Left ventricle myocardium inferior (tissue), 1 donor: ENCODE measurements at places on chromosomes 1 and 21. TPM values are rescaled to one million over a fixed set of nuclear protein-coding genes. Genes with fewer than 3 reads are reported as not detected.

Gene CELA3A
- not detected for total RNA-seq

Gene IL20
- not detected for total RNA-seq

Gene OR10Z1
- total RNA-seq: not detected

Gene NOS1AP
- total RNA-seq: 6.2 TPM

Gene AMY1A
- total RNA-seq: not detected

Gene C1orf141
- total RNA-seq: not detected

DNA sequence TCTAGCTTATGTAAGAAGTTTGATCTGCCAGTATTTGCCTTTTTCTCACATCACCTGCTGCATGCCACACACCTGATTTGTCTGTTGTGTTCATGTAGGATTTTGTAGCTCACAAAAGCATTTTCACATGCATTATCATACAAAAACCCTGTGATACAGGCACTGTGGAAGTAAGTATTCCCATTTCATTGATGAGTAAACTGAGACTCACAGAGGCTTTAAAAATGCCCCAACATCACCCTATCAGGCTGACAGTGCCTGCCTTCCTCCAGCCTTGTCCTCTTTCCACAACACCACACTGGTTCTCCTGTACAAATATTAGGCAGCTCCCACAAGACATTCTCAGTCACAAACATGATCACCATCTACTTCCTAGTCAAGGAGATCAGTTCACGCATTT, 85.9 kb upstream of the UBE2U start:
- H3K27me3 ChIP-seq: no peaks in the 10 kb centered on the region
- peaks cover 14% of the 10 kb centered on the region for H3K4me1 ChIP-seq
- no peaks in the 10 kb centered on the region for H3K36me3 ChIP-seq
- DNase-seq: no peak
- no peak overlapping the region for H3K4me3 ChIP-seq
- H3K27ac ChIP-seq: no peak overlapping the region

GRCh38 chr1:108951242-108951641, 12.0 kb downstream of the CLCC1 start:
- H3K36me3 ChIP-seq: peaks cover 20% of the 10 kb centered on the region
- no peaks in the 10 kb centered on the region for H3K27me3 ChIP-seq
- DNase-seq: no peak

DNA sequence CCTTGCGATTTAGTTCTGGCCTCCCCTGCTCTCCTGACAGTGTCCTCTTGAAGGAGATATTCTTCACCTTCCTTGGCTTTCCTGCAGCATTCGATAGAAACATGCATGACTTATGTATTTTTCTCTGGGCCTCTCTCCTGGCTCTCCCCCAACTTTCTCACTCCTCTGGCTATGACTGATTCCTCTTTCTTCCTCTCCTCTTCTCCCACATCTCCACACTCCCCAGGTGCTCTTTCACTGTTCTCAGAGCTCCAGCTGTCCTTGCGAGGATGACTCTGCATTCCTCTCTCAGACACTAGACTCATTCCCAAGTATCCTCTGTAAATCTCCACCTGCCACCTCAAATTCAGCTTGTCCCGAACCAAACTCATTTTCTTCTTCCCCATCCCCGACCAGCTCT, 18.0 kb downstream of the LRRC42 start:
- H3K27me3 ChIP-seq: no peaks in the 10 kb centered on the region
- no peak for DNase-seq
- H3K4me1 ChIP-seq: no peaks in the 10 kb centered on the region
- H3K36me3 ChIP-seq: peaks cover 89% of the 10 kb centered on the region
- no peak overlapping the region for H3K27ac ChIP-seq
- H3K4me3 ChIP-seq: no peak overlapping the region

- H3K27ac ChIP-seq: no peak overlapping the region
- H3K36me3 ChIP-seq: peaks cover 91% of the 10 kb centered on the region
- no peaks in the 10 kb centered on the region for H3K27me3 ChIP-seq
- H3K4me1 ChIP-seq: peaks cover 20% of the 10 kb centered on the region
- H3K4me3 ChIP-seq: no peak overlapping the region
- DNase-seq: no peak
Measured at GRCh38 chr1:23362218-23362713, 7.4 kb downstream of the ZNF436 start.

DNA sequence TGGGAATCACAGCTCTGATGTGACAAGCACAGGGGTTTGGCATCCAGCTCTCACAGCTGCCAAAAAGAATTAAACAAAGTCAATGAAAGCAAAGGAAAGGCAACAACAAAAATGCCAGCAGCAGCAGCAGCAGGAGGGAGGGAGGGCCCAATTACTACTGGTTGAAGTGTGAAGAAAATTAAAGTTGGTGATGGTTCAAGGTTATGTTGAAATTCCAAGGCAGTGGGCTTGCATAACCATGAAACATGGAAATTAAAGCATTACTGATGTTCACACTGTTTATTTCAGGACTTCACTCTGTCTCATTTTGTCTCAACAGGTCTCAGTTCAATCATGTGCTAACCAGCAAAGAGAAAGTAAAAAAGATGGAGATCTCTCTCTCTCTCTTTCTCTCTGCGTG, 220.3 kb upstream of the LYPLAL1 start:
- no peak for DNase-seq
- no peak overlapping the region for H3K27ac ChIP-seq
- H3K27me3 ChIP-seq: no peaks in the 10 kb centered on the region
- no peaks in the 10 kb centered on the region for H3K4me1 ChIP-seq
- H3K36me3 ChIP-seq: no peaks in the 10 kb centered on the region

DNA sequence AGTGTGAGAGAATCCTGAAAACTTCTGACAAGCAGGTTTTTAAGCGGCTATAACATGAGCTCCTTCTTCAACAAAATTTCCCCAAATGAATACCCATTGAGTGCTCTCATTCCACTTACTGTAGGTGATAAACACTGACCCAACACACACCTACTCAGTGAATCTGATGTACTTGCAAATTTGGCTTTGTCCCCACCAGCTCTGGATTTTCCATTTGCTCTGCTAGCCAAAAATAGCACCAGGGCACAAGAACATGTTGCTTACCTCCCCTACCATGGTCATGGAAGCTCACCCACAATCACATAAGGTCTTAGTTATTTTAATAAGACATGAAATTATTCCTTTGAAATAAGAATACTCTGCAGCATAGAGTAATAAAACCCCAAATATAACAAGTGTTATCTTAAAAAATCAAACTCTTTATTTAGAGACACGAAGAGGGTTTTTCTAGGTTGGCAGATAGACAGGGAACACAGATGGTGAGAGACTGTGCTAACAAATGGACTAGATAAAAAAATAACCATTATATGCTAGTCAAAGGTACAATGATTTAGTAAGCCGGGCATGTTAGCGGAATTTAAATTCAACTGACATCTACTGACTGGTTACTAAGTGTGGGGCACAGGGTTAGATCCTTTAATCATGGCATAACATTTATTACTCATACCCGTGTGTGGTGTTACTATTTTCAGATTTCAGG, 291.9 kb downstream of the KCNH1 start:
- H3K36me3 ChIP-seq: no peaks in the 10 kb centered on the region
- H3K27ac ChIP-seq: no peak overlapping the region
- H3K4me3 ChIP-seq: no peak overlapping the region
- H3K4me1 ChIP-seq: peaks cover 3% of the 10 kb centered on the region
- DNase-seq: no peak

- H3K36me3 ChIP-seq: no peaks in the 10 kb centered on the region
- H3K4me3 ChIP-seq: no peak overlapping the region
- no peak overlapping the region for H3K27ac ChIP-seq
- H3K27me3 ChIP-seq: no peaks in the 10 kb centered on the region
- H3K4me1 ChIP-seq: peaks cover 36% of the 10 kb centered on the region
- no peak for DNase-seq
Measured at GRCh38 chr1:235266325-235266724, 61.7 kb downstream of the ARID4B start.

DNA sequence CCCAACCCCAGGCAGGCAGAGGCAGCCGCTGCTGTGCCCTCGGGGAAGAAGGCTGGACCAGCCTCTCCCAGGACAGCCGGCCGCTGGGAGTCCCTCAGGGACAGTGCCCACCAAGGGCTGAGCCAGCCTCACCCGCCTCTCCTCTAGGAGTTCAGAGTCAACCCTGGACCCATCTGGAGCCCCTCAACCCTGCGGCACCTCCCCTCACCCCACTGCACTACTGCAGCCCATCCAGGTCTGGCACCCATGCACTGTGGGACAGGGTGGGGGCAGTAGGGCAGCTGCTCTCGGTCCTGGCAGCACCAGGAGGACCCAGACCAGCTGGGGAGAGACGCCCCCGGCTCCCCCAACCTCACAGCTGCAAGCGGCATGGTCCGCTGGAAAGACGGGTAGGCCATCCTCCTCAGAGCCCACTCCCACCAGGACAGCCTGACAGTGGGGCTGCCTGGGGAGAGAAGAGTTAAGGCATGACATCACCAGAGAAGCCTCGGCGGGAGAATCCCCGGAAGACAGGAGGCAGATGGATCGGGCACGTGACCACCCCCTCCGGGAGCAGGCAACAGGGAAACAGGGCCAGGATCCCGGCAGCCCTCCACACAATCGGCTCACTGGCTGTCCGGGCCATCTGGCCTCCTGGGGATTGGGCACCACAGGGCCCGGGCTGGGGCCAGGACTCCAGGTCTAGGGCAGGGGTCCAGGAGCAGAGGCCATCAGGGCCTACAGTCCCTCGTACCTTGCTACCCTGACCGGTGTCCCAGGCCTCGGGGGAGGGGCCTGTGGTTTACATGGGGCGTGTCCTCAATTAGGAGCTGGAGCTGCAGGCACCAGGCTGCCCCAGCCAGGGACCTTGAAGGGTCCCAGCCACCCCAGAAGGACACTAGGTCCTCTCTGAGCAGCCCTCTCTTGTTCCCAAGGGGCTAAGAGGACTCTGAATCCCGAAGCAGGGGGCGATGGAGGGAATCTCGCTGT, 3.1 kb downstream of the ACAP3 start:
- H3K4me1 ChIP-seq: peaks cover 57% of the 10 kb centered on the region
- peak overlapping the region; percentile 81 for H3K4me3 ChIP-seq
- H3K27ac ChIP-seq: peak overlapping the region; percentile 99
- H3K36me3 ChIP-seq: peaks cover under 1% of the 10 kb centered on the region
- peak; percentile 80 for DNase-seq

DNA sequence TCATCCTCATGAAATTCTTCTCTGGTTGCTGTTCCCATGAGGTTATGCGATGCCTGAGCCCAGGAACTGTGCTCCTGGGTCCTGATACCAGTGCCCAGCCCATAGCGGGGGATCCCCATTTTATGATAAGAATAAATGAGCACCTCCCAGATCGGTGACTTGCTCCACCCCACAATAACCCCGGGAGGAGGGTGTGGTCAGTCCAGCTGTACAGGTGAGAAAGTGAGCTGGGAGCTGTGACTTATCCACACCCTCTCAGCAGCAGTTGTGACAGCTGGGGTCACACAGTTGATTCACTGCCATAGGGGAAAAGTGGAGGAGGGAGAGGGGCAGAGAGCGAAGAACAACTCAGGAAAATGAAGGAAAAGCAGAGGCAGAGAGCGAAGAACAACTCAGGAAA, 33.4 kb downstream of the OR2G3 start:
- peaks cover 23% of the 10 kb centered on the region for H3K27me3 ChIP-seq
- peaks cover 3% of the 10 kb centered on the region for H3K4me1 ChIP-seq
- no peak overlapping the region for H3K27ac ChIP-seq
- no peaks in the 10 kb centered on the region for H3K36me3 ChIP-seq

GRCh38 chr1:232036181-232036933, 409.8 kb downstream of the DISC1 start:
- no peaks in the 10 kb centered on the region for H3K27me3 ChIP-seq
- H3K4me3 ChIP-seq: no peak overlapping the region
- H3K27ac ChIP-seq: no peak overlapping the region
- H3K36me3 ChIP-seq: peaks cover 5% of the 10 kb centered on the region
- DNase-seq: no peak

GRCh38 chr1:88061492-88062177, 622.4 kb upstream of the PKN2 start:
- H3K4me3 ChIP-seq: no peak overlapping the region
- no peak overlapping the region for H3K27ac ChIP-seq
- peaks cover 4% of the 10 kb centered on the region for H3K4me1 ChIP-seq
- H3K27me3 ChIP-seq: no peaks in the 10 kb centered on the region

DNA sequence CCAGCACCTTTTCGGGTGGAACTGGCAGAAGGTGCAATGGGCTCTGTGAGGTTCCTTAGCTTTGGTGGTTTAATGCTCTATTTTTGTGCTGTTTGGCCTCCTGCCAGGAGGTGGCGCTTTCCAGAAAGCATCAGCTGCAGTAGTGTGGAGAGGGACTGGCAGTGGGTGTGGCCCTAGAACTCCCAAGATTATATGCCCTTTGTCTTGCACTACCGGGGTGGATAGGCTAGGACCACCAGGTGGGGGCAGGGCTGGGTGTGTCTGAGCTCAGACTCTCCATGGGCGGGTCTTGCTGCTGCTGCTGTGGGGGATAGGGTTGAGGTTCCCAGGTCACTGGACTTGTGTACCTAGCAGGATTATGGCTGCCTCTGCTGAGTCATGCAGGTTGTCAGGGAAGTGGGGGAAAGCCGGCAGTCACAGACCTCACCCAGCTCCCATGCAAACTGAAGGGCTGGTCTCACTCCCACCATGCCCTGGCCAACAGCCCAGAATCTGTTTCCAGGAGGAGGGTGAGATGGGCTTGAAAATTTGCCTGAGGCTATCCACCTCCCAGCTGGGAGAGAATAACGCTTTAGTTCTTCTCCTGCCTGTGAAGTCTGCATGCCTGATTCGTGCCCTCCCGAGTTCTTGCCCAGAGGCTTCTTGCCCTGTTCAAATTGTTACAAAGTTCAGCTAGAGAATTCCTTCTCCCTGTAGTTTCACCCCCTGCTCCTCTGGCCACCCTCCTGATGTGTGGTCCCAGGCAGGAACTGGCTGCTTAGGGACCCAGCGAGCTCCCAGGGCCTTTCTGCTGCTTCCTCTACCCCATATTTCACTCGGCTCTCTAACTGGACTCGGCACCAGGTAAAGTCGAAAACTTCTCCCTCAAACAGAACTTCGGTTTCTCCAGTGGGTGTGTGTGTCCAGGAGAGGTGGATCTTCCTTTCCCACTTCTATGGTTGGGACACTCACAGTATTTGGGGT, 76.5 kb upstream of the BTG3 start:
- no peak overlapping the region for H3K27ac ChIP-seq
- peak; percentile 23 for DNase-seq
- peaks cover 20% of the 10 kb centered on the region for H3K4me1 ChIP-seq

DNA sequence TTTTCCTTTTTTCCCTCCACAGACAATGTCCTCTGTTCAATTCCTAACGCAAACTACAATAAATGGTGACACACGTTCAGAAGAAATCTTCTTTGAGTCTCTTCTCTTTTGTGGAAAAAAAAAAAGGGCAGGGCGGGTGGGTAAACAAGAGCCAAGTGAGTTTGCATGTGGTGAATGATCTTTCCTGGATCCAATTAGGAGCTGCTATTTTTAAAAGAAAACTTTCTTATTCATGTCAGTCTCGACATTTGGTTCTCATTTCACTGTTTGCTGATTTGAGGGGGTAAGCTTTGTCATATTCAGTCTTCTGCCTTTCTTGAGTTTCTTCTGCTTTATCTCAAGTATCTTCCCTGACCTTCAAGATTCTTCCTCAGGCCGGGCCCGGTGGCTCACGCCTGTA, 29.2 kb upstream of the KIF1B start:
- peaks cover 48% of the 10 kb centered on the region for H3K36me3 ChIP-seq
- no peak overlapping the region for H3K4me3 ChIP-seq
- peaks cover 5% of the 10 kb centered on the region for H3K4me1 ChIP-seq

DNA sequence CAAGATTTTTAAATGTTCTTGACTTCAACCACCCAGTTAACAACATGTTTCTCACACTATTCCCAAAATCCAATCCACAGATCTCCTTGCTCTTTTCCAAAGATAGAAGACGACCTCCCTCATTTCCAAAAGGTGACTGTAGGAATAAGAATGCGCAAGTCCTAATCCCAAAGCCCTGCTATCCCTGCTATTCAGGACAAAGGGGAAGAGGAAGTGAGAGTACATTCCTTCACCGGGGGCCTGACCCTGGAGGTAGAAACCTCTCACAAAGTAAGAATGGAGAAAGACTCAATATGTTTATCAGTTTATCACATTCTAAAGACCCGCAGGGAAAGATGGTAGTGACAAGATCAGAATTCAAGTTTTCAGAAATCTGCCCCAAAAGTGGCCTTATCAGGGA, 55.7 kb downstream of the PLEKHA6 start:
- no peak overlapping the region for H3K4me3 ChIP-seq
- H3K36me3 ChIP-seq: no peaks in the 10 kb centered on the region
- no peak overlapping the region for H3K27ac ChIP-seq
- DNase-seq: no peak
- H3K27me3 ChIP-seq: no peaks in the 10 kb centered on the region
